Breast epithelium (tissue), 4 donors: ENCODE measurements at places on chromosomes 6 and 20.

DNA sequence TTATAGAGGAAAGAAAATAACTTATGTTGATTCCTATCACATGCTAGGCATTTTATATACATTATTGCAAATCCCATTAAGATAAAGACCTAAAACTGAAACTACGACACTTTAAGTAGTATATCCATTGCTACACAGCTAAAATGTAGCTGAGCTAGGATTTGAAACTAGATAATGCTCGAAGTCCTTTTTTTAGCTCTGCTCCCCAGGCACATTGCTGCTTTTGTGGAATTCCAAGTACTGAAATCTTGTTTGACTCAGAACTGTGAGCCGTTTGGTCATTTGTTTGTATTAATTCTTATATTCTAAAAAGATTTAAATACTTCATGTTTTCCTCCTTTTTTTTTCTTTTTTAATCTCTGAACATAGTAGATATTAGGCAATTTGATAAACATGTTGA, 644.8 kb downstream of the HACE1 start:
- no peak for DNase-seq

DNA sequence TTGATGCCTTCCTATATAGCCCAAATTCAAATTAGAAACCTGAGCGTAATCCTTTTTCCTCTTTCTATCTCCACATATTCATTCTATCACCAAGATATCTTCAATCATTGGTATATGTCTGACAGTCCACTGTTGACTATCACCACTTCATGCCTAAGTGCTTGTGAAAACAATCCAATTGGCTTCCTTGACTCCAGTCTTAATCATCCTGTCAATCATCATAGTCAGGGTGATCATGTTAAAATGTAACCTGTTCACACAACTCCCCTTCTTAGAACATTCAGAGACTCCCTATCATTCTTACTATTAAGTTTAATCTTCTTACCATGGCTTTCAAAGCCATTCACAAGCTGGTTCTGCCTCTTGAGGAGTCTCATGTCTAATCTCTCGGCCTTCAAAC, 616.7 kb downstream of the PHF3 start:
- DNase-seq, result no peak

- no peak for DNase-seq
Measured at GRCh38 chr6:106002005-106002404, 84.1 kb upstream of the PRDM1 start.

DNA sequence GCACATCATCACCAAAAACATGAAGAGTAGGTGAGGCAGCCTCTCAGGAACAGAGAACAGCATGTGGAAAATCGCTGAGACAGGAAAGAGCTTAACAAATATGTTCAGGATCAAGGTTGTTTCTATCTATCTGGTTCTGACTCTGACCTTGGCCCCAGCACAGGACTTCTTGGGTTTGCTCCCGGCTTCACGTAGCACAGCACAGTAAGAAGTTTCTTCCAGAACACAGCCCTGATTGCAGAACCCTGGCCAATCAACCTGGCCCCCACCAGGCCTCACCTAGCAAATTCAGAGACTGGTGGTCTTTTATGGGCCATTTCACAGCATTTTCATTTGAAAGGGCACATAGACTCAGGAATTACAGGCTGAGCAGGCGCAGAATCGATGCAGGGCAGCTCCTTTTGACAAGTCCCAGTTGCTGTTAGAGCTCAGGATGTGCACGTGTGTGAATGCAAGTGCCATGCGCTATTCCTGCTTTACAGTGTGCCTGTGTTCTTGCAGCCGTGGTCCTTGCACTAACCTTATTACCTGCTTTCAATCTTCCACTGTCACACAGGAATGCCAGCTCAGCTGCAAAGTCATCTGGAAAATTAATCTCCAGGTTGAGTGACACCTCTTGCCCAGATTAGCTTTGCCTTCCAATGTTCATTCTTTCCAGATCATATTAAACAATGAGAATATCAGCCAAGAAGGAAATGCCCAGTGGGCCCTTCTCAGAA, 100.5 kb upstream of the SLC2A12 start:
- DNase-seq, result no peak

- no peak for DNase-seq
Measured at GRCh38 chr6:117142995-117143394, 122.4 kb upstream of the VGLL2 start.

GRCh38 chr20:10225439-10226060, 6.9 kb downstream of the SNAP25 start:
- DNase-seq, result no peak

DNA sequence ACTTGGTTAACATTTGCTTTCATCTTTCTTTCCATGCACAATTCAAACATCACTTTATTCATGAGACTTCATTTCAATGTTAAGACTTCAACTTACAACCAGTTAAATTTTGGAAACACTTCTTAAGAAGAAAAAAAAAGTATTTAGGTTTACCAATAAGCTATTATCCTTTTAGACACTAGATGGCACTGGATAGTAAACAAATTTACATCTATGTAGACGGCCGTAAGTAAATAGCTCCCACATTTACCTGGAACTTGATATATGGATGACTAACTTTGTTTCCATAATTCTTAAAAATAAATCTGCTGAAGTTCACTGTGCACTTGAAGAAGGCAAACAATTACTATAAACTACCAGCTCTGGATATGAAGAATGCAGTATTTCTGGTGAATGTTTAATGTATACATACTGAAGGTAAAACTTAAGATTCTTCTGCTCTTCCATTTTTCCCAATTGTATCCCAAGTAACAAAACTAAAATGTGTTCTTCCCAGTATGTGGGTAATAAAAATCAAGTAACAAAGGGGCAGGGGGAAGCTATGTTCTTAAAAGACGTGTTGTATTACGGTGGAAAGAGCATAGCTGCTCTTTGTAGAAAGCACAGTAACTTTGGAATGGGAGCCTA, 130.6 kb upstream of the C6orf118 start:
- no peak for DNase-seq

DNA sequence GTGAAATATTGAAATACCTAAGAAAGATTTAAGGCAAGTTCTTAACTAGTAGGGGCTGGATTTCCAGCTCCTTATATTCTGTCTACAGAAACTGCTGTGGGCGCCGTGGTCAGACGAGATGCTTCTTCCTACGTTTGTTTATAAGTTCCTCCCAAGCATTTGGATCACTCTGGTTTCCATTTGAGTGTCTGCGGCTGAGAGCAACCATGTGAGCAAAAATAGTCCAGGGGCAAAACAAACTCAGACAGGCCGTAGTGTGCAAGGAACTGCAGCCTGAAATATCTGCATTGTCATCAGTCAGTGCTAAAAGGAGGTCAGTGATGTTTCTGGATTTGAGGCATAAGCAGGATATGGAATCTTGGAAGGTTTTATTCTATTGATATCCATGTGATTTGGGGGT, 485.9 kb upstream of the JAG1 start:
- peak; percentile 22 for DNase-seq

DNA sequence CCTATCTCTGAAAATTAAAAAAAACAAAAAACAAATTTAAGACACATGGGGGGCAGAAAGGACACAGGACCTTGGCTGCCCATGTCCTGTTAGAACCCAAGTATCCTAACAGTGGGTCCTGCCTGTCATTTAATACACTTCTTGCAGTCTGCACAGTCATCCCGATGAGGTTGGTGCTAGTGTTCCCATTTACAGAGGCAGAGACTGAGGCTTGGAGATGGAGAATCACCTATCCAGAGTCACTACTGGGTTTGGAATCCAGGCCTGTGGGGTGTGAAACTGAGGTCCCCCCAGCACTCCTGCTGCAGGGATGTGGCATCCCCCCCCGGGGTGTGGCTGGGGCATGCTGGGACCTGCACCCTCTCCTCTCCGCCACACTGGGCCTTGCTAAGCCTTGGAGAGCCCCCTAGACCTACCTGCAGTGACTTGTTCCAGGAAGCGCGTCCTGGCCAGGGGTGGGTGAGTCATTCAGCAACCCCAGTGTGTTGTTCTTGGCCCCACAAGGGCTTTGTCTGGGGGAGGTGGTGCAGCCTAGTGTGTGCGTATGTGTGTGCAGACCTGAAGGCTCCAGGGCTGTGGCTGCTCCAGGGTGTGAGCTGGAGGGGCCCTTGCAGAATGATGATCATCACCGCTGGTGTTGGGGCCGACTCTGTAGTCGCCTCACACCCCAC, 49.7 kb downstream of the BCAS4 start:
- DNase-seq, result peak; percentile 82

GRCh38 chr6:42100029-42100901, 42.2 kb downstream of the C6orf132 start:
- DNase-seq, result no peak
